NCI-H2171 (cell line): ENCODE measurements at places on chromosomes 5 and 9.

DNA sequence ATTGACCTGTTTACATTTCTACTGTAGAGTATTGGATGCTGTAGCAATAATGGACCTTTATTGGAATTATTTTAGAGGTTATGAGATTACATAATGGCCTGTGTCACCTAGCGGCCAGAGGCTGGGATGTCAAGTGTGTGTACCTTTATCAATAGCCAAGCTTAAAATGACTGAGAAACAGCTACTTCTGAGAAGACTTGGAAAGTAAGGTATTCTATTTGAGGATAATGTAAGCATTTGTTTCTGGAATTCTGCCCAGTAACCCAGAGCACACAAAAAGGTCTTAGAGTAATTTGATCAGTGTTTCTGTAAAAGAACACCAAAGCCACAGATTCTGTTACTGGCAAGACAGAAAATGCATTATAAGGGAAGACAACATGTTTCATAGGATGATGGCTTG is 116.8 kb downstream of the MACIR start:
- peak; percentile 44 for DNase-seq

GRCh38 chr5:88829054-88829453 is 53.9 kb downstream of the MEF2C start:
- no peak for DNase-seq

GRCh38 chr9:133303266-133304157 is 28.5 kb upstream of the ABO start:
- no peak for DNase-seq

GRCh38 chr5:45694971-45695803 is 993 bp downstream of the HCN1 start:
- peak; percentile 61 for DNase-seq

DNA sequence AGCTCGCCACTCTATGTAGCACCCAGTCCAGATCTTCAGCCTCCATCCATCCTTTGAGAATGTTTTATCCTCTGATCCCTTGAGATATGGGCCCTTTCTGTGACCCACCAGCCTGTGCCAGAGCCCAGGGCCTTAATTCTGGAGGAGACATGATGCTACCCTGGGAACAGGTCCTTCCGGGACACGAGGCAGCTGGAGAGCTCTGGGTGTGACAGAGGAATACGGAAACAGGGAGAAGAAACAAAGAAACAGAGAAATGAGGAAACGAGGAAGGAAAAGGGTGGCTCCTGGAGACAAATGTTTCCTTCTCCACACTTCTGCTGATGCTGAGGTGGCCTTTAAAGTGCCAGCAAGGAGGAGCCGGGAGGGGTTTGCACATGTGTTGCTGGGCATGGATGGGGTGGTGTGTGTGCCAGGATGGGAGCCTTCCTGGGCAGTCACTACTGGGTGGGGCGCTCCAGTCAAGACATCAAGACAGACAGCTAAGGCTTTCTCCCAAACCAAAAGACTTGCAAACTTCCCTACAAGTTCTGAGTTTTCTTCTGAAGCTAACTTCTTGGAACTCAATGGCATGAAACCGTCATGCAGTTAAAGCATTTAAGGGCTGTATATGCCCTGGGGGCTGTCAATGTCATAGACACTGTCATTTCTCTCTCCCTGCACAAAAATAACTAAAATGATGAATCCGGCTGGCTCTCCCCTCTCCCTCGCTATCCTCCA is 22.8 kb upstream of the MARCHF6 start:
- no peak for DNase-seq
